HCT116 (cell line): ENCODE measurements at places on chromosomes 5 and 9.

DNA sequence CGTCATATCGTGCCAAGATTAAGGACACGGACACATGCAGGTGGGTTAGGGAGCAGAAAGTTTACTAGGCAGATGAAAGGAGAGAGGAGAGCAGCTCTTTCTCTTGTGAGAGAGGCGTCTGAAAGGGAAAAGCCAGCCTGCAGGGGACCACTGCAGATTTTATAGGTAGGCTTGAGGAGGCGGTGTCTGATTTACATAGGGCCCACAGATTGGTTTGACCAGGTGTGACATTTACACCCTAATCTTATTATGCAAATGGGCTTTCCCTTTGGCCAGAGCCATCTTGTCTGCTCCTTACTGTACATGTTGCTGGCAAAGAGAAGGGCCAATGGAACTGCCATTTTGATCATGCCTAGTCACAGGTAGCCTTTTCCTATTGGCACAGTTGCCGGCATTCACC lies 137.2 kb upstream of the TAF11L2 start:
- H3K27ac ChIP-seq: no peak overlapping the region
- H3K4me3 ChIP-seq: no peak overlapping the region
- H3K36me3 ChIP-seq: no peaks in the 10 kb centered on the region
- DNase-seq: no peak
- no peaks in the 10 kb centered on the region for H3K27me3 ChIP-seq

- H3K27ac ChIP-seq: no peak overlapping the region
- H3K27me3 ChIP-seq: no peaks in the 10 kb centered on the region
- no peaks in the 10 kb centered on the region for H3K36me3 ChIP-seq
- DNase-seq: no peak
Measured at GRCh38 chr5:86709157-86709881, 91.6 kb downstream of the COX7C start.

- no peaks in the 10 kb centered on the region for H3K27me3 ChIP-seq
- DNase-seq: no peak
- H3K4me1 ChIP-seq: no peaks in the 10 kb centered on the region
- H3K4me3 ChIP-seq: no peak overlapping the region
- H3K36me3 ChIP-seq: no peaks in the 10 kb centered on the region
- no peak overlapping the region for H3K27ac ChIP-seq
Measured at GRCh38 chr9:108197008-108197365, 658.8 kb downstream of the ACTL7B start.

DNA sequence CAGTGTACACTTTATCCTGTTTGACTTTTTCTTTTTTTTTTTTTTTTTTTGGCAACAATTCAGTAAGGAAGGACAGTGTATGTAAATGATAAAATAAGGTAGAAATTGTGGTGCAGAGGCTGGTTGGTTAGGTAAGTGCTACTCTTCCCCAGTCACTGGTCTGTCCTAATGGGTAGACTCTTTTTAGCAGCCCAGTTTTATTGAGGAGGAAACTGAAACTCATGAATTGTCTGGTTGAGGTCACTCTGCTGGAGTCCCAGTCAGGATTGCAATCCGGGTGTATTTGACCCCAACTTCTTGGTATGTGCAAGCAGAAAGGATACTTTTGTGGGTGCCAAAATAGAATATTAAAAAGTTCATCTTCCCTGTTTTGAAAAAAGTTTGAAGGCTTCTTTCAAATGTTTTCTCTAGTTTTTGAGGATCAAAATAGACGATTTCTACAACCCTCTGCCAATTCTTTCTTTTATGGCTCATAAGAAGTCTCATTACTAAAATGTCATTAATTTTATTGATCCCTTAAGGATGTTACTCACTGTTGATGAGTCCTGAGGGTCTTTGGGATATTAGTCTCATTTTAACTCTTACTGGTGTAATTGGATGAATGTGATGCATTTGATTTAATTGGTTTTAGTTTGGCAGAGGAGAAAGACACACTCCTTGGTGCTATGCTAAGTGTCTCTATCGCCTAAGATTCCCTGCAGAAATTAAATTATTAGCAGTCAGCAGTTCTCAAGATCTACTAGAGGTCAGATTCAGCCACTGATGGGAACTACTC lies 171.9 kb downstream of the KDM4C start:
- H3K27me3 ChIP-seq: no peaks in the 10 kb centered on the region
- no peaks in the 10 kb centered on the region for H3K36me3 ChIP-seq
- DNase-seq: no peak
- no peak overlapping the region for H3K4me3 ChIP-seq
- no peak overlapping the region for H3K27ac ChIP-seq

DNA sequence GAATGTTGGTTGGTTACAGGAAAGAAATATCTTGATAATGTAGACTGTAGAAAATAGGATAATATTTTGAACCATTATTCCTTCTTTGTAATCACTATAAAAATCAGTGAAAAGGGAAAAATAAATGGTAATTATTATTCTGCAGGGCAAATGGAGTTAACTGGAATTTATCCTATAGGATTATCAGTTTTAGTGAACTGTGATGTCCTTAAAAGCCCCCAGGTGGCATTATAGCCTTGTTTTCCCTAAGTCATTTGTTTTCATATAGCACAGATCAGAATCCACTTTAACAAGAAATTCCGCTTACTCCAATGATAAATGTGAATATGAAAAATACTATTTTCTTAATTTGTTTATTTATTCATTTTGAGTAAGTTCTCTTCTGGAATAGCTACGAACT lies 26.2 kb upstream of the WDR41 start:
- H3K4me1 ChIP-seq: no peaks in the 10 kb centered on the region
- peak; percentile 23 for DNase-seq
- H3K36me3 ChIP-seq: no peaks in the 10 kb centered on the region
- no peak overlapping the region for H3K4me3 ChIP-seq

- no peaks in the 10 kb centered on the region for H3K4me1 ChIP-seq
- no peak overlapping the region for H3K4me3 ChIP-seq
- H3K27ac ChIP-seq: no peak overlapping the region
- no peaks in the 10 kb centered on the region for H3K36me3 ChIP-seq
- no peak for DNase-seq
Measured at GRCh38 chr9:121984726-121985402, 108.2 kb downstream of the TTLL11 start.

- H3K27me3 ChIP-seq: 0 out of 2 replicates have a peak, but pooled peaks cover 4% of the 10 kb centered on the region
- 0 out of 2 replicates have a peak, but pooled peaks cover 2% of the 10 kb centered on the region for H3K4me1 ChIP-seq
- no peaks in the 10 kb centered on the region for H3K36me3 ChIP-seq
Measured at GRCh38 chr9:121946465-121946864, 146.6 kb downstream of the TTLL11 start.

DNA sequence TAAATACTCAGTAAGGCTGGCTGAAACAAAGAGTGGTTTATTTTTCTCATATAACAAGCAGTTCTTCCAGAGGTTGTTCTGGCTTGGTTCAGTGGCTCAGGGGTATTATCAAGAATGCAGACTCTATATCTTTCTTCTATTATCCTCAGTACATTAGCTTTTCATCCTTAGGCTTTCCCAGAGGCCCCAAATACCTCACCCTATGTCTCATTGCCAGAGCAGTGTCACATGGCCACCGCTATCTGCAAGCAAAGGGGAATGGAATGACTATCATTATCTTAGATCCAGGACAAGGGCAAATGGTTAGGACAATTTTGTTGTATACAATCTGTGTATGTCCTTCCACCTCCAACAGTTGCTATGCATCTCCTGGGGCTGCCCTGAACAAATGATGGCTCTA lies 69.0 kb upstream of the SNX2 start:
- no peak overlapping the region for H3K4me3 ChIP-seq
- no peaks in the 10 kb centered on the region for H3K4me1 ChIP-seq
- H3K27ac ChIP-seq: no peak overlapping the region
- H3K36me3 ChIP-seq: no peaks in the 10 kb centered on the region
- H3K27me3 ChIP-seq: no peaks in the 10 kb centered on the region

- H3K4me1 ChIP-seq: no peaks in the 10 kb centered on the region
- no peak overlapping the region for H3K27ac ChIP-seq
- no peak for DNase-seq
- no peaks in the 10 kb centered on the region for H3K36me3 ChIP-seq
Measured at GRCh38 chr9:128232528-128233428, 29.6 kb downstream of the DNM1 start.

GRCh38 chr5:527646-528628 lies 3.7 kb upstream of the SLC9A3 start:
- H3K4me1 ChIP-seq: no peaks in the 10 kb centered on the region
- DNase-seq: no peak
- no peak overlapping the region for H3K4me3 ChIP-seq
- H3K27ac ChIP-seq: no peak overlapping the region
- H3K36me3 ChIP-seq: no peaks in the 10 kb centered on the region
- peaks cover 15% of the 10 kb centered on the region; the same call in 1 of the 2 replicates for H3K27me3 ChIP-seq

GRCh38 chr5:180613814-180614188 lies 22.5 kb upstream of the SCGB3A1 start:
- H3K27ac ChIP-seq: no peak overlapping the region
- no peaks in the 10 kb centered on the region for H3K4me1 ChIP-seq
- no peak overlapping the region for H3K4me3 ChIP-seq

DNA sequence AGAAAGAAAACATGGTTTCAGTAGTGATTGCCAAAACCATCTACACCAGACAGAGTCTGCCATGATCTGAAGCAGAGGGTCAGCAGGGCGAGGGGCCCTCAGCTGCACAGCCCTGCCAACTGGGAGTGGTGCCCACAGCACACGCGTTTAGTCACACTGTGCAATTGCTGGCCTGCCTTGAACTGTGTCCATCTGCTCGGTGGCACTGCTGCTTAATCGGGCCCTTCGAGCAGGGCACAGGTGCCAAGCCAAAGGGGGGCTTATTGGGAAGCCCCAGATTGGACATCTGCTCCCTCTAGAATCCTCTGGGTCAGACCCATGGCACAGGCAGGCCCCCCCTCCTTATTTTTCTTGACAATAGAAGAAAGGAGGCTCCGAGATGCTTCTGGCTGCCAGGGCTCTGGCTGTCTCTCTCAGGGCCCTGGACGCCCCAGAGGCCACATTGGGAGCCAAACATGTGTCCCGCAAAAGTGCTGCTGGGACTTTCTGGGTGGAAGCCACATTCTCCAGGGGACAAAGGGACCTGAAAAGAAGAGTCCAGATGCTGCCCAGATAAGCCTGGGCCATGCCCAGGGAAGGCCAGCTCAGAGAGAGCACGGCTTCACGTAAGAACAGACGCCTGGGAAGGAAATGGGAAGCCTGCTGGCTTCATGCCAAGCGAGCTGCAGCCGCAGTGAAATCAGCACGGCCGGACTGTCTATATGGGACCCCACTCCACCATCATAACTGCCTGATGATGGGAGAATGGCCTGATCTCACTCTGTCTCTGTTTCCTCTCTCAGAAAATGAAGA lies 349.2 kb downstream of the GADD45G start:
- no peak for DNase-seq
- no peak overlapping the region for H3K27ac ChIP-seq
- no peaks in the 10 kb centered on the region for H3K36me3 ChIP-seq
- no peak overlapping the region for H3K4me3 ChIP-seq
- H3K4me1 ChIP-seq: no peaks in the 10 kb centered on the region
- H3K27me3 ChIP-seq: peaks cover 8% of the 10 kb centered on the region; the same call in 1 of the 2 replicates

DNA sequence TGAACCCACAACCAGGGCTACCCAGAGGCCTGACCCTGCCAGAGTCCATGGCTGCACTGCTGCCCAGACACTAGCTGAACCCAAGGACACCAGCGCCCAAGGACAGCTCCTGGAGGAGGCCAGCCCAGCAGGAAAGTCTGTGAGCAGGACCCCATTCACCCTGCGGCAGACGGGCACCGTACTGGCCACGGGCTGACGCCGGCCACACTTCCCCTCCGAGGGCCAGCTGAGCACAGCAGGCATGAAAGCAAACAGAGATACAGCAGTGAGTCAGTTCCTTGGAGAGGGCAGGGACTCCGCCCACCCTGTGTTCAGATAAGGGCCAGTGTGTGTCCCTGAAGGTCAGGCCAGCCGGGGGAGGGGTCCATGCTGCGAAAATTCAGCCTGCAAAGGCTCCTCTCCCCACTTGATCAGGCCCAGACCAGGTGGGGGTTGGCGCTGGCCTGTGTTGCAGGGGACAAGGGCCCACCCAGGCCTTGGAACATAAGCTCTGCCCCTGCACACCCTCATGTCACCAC lies 3.2 kb downstream of the RNF208 start:
- no peak for DNase-seq
- H3K27me3 ChIP-seq: no peaks in the 10 kb centered on the region
- H3K4me1 ChIP-seq: peaks cover 59% of the 10 kb centered on the region
- H3K27ac ChIP-seq: peak overlapping the region; percentile 94

- H3K4me3 ChIP-seq: no peak overlapping the region
- no peaks in the 10 kb centered on the region for H3K36me3 ChIP-seq
- no peaks in the 10 kb centered on the region for H3K27me3 ChIP-seq
- H3K4me1 ChIP-seq: peaks cover 8% of the 10 kb centered on the region; the same call in 1 of the 2 replicates
- no peak for DNase-seq
Measured at GRCh38 chr9:132027752-132028663, 51.7 kb downstream of the MED27 start.

- no peak overlapping the region for H3K4me3 ChIP-seq
- no peak for DNase-seq
- H3K27ac ChIP-seq: no peak overlapping the region
- H3K27me3 ChIP-seq: no peaks in the 10 kb centered on the region
Measured at GRCh38 chr5:51181208-51181894, 201.9 kb upstream of the ISL1 start.

DNA sequence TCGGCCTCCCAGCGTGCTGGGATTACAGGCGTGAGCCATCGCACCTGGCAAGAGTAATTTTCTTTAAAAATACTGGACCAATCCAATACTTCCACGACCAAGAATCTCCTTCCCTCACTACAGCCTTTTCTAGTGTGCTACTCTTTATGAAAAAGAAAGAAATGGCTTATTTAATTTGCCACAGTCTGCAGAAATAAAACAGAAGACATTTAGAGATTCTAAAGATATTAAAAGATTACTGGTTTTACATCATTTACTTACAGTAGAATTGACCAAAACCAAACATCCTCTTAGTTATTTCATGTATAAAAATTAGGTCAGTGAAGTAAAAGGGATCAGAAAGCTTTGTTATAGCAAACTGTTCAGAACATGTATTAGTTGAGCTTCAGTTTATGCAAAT lies 679.6 kb downstream of the MAT2B start:
- DNase-seq: no peak
- H3K36me3 ChIP-seq: no peaks in the 10 kb centered on the region
- H3K4me1 ChIP-seq: no peaks in the 10 kb centered on the region
- H3K27ac ChIP-seq: no peak overlapping the region
- no peaks in the 10 kb centered on the region for H3K27me3 ChIP-seq

DNA sequence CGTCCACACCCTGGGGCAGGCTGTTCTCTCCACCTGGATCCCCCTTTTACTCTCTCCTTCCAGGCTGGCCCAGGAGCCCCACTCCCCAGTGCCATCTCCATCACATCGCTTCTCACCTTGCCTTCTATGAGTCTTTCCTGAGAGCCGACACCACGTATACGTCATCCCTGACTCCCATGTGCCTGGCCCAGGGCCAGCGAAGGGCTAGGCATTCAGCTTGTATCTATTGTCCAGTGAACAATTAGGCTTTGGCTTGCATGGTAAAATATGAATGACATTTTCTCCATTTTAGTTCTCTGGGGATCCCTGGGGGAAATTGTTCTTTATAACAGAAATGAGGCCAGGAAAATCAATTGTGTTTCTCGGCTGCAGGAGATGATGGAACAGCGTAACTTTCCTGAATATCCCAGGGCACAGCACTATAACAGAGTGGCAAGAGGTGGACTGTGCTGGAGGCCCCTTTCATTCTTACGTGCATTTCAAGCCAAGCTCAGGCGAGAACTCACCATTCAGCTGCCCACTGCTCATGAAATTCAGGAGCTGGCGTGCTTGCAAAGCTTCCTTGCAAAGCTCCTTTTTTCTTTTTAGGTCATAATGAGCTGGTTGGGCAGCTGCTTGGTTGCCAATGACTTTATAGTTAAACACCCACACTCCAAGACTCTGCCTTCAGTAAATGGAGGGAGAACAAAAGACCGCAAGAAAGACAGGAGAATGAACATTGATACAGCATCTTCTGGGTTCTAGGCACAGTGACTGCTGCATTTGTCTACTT lies 37.7 kb downstream of the NSG2 start:
- H3K27me3 ChIP-seq: peaks cover 32% of the 10 kb centered on the region
- no peak overlapping the region for H3K4me3 ChIP-seq
- no peaks in the 10 kb centered on the region for H3K36me3 ChIP-seq
- H3K27ac ChIP-seq: no peak overlapping the region
